WERI-Rb-1 (cell line): ENCODE measurements at places on chromosomes 7 and 10.

GRCh38 chr7:17622451-17622850, 317.8 kb downstream of the SNX13 start:
- no peak for DNase-seq

DNA sequence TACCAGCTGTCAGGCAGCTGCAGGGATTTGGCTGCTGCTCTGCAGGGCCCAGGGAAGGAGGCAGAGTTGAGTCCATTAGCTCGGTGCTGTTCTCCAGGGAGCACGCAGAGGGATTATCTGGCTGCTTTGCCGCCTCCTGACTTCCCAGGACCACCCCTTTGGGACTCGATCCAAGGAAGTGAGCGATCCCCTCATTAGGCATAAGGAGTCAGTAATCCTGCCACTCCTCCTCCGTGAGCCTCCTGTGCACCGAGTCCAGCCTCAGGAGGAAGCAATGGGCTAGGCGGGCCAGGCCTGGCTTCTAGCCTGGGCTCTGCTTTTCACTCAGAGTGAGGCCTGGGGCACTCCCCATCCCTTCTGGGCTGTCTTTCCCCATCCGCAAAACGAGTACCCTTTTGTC, 417.9 kb downstream of the RPS24 start:
- peak; percentile 91 for DNase-seq

DNA sequence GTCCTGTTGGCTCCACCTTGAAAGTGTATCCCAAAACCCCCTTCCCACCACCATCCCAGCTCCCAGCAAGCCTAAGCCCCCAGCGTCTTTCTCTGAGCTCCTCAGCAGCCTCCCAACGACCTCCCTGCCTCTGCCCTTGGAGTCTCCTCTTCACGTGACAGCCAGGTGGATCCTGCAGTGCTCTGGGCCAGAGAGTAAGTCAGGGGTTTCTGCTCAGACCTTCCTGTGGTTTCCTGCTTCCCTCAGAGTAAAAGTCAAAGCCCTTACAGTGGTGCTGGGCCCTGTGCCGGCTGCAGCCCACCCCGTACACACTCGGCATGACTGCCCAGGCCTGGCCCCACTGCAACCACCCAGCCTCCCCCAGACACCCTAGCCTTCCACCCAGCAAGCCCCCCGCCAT, 51.9 kb downstream of the OAT start:
- DNase-seq: no peak

GRCh38 chr7:31175672-31176071, 123.6 kb downstream of the ADCYAP1R1 start:
- no peak for DNase-seq

GRCh38 chr10:84317174-84317573, 11.2 kb upstream of the CCSER2 start:
- DNase-seq: no peak

DNA sequence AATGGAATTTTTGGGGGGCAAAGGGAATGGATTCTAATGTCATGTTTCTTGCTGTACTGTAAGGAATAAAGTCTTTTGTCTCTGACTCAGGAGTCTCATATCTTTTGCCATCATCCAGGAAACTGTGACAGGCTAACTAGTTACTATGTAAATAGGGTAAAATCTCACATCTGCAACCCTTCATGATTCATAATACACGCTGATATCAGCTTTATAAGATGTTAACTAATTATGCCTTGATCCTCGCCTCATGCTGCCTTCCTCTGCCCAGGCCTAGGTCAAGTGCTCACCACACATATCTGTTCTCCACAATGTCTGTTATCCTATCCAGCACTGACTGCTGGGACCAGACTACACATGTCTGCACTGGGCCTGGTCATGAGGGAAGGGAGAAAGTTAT, 81.3 kb upstream of the CXCL12 start:
- DNase-seq: no peak

DNA sequence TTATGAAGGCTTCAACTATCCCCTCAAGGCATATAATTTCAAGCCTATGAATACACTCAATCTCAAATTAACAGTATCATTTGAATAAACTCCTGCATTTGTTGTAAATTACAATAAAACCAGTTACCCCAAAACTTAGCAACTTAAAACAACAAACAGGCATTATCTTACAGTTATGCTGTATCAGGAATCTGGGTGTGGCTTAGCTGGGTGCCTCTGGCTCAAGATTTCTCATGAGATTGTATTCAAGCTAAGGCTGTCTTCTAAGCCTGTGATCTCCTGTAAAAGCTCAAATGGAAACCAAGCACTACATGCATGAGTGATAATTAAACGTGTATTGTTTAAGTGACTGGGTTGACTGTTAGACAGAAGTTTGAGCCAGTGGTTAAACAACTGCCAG, 341.0 kb upstream of the PHF14 start:
- no peak for DNase-seq

GRCh38 chr7:143889068-143889467, 12.9 kb downstream of the TCAF1 start:
- no peak for DNase-seq

- DNase-seq: no peak
Measured at GRCh38 chr10:10126218-10126617, 891.5 kb upstream of the CELF2 start.

DNA sequence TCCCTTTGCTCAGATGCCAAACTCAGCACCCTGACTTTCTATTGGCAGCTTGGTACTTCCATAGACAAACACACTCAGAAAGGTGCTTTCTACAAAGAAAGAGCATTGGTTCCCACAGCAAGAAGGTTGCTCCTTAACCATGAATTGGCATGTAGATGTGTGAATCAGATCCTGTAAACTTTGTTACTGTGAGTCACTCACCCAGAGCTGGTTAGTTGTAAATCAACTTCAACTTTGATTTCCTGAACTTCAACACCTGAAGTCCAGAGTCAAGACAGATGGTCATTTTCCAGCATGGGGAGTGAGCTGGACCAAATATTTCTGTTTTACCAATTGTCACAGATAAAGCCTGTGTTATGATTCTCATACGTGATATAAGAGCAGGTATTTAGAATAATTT, 797.2 kb downstream of the TNS3 start:
- DNase-seq: no peak
